ENCODE measurements at places on chromosomes 5 and 9.

DNA sequence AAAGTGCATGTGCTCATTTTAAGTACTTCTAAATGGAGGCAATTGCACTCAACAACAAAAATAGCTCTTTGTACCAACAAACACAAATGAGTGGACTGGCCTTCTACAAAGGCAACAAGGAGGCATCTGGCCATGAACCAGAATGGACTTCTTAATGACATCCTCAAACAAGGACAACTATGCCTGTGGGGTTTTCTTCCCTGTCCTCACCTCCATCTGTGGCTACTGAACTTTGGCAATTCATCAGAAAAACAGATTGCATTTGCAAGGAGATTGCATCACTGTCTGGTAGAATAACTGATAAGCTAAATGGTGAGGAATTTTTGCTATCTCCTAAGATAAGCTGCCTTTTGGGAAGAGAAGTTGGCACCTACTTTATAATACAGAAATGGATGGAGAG, 447.3 kb upstream of the CCNG1 start:
- no peak for DNase-seq

- no peak for DNase-seq
Observed at GRCh38 chr5:116025866-116026265, 6.4 kb upstream of the ARL14EPL start.

- DNase-seq: no peak
Observed at GRCh38 chr9:126108240-126108639, 218.4 kb upstream of the MVB12B start.

- no peak for DNase-seq
Observed at GRCh38 chr9:126671381-126671831, 57.7 kb downstream of the LMX1B start.

GRCh38 chr9:105385381-105385985, 62.4 kb upstream of the FSD1L start:
- DNase-seq: no peak

DNA sequence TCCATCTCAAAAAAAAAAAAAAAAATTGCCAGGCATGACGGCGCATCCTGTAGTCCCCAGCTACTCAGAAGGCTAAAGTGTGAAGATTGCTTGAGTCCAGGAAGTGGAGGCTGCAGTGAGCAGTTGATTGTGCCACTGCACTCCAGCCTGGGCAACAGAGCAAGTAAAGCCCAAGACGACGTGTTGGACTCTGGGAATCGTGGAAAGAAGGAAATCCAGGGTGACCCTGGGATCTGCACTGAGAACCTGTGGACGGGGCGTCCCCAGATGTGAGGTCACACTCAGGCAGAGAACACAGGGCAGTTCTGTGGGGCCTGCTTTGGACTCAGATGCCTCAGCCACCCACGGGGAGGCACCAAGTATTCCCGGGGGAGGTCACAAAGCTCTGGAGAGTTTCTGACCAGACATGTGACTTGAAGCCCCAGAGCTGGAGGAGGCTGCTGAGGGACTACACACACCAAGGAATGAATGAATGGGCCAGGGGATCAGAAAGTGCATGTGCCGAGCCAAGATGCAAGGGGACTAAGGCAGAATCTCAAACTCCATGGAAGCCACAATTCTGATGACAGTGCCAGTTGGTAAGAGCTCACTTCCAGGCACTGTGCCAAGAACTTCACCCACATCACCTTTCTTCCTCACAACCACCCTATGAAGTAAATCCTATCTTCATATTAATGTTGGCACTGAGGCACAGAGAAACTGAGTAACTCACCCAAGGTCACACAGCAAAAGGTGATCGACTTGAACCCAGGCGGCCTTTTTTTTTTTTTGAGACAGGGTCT, 12.9 kb downstream of the DYNC2I2 start:
- DNase-seq: no peak

- no peak for DNase-seq
Observed at GRCh38 chr5:141703133-141703561, 21.1 kb upstream of the ARAP3 start.

DNA sequence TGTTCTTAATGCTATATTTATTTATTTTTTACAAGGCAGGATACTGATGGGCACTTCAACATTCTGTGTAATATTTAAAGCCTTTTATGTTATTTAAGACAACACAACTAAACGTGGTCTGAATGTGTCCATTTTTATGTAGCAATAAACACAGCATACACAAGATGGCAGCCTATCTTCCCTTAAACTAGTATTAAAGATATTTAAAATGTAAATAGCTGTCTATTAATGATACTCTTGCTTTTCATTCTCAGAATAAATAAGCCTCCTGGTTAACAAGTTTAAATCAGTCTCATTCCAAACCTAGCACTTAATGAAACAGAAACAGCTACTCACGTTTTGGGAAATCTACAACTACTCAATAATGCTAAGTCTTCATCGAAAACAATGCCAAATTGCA, 315.7 kb downstream of the MCTP1 start:
- DNase-seq: no peak

GRCh38 chr5:30804739-30805505, 388.6 kb upstream of the CDH6 start:
- no peak for DNase-seq

- DNase-seq: no peak
Observed at GRCh38 chr9:13787234-13787833, 507.8 kb upstream of the MPDZ start.

DNA sequence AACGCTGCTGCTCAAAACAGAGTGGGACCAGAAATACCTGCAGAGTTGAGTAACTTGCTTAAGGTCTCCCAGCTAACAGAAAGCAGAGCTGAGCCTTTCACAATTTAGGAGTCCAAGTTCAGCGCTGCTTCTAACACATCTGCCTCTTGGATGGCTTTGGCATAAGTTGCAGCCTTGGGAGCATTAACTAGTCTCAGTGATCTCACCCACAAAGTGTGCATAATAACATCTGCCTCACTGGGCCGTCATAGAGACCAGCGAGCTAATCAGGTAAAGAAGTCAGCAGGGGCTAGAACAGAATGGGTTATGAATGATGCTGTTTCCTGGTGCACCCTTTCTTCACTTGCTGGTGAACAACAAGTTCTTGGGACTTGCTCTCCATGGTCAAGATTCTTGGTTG, 36.5 kb downstream of the WWC1 start:
- DNase-seq: no peak

- no peak for DNase-seq
Observed at GRCh38 chr9:14313951-14314423, at the start of gene NFIB. TSS of gene NFIB (minus strand) at chr9:14314141. CDS start at chr9:14313511, 630 bp downstream.

DNA sequence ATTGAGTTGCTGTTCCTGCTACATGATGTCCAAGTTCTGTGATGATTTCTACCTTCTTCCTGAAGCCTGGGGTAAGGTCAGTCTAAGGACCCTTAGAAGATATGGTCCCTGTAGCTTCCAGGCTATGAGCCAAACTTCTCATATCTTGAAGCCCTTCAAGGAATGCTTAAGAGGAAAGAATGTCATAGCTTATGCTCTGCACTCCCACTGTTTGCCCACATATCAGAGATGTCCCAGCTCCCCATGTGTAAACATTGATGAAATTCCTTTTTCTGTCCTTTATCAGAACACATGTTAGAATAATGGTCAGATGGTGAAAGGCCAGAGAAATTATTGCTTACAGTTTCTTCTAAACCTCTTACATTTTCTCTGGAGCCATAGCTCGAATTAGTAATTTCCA, 41.4 kb upstream of the RUSC2 start:
- DNase-seq: no peak

DNA sequence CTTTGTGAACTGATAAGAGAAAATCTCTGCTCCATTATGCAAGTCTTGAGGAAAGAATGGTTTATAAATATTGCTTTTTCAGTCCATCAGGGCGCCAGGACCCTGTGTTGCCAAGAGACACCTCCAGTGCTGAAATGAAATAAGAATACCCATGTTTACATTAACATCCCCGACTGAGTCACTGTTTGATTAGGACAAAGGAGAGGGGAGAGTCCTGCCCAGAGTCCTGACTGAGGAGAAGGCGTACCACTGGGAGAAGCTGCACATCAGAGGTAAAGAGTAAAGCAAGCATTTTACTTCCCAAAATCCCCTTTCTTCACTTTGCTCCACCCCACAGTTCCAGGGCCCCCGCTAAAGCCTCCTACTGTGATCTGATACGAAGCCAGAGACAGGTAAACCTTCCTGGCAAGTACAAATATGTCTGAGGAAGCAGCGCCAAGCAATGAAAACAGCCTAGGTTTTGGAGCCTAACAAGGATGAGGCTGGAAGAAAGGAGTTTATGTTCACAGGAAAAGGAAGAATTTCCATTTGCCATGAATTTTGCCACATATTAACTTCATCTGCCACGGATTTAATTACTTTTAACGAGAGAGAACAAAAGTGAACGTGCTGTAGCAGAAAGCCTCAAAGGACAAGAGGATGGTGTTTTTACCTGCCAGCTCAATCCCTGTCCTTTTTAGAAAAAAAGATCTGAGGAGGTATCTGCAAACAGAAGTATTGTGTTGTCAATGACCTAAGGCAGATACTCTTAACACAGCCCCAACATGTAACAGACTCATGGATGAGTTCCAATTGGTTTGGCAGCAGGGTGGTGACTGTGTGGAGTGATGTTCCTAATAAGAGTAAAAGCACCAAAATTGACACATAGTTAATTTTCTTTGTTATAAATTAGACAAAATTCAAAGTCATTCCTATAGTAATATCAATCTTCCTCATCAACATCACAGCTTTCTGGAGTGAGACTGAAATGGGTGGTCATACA, 209.4 kb upstream of the TLE4 start:
- no peak for DNase-seq

- DNase-seq: no peak
Observed at GRCh38 chr9:98673681-98674080, 35.1 kb downstream of the GABBR2 start.

DNA sequence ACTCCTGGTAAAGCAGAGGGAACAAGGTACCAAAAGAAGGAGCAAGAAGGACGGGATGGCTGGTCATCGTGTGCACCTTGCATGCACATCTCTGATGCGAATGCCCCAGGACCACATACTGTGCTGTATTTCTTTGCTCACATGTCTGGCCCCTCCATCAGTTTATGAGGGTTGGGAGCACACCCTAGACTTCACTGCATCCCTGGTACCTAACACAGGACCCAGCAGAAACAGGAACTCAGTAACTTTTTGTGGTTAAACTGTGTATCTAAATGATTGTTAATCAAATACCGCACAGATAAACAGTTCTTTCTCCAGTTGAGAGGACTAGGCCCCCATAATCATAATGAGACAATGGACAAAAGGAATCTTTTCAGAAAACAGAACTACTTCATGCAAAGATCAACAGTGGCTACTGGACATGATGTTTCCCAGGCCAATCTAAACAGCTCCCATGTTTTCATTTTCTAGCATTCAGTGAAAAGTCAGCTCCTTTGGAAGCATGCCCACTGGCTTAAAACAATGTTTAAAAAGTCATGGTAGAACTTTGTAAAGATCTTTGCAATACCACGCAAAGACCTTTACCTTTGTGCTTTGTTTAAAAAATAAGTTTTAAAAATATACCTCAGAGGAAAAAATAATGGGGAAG, 55.5 kb upstream of the IFNK start:
- DNase-seq: no peak

- DNase-seq: no peak
Observed at GRCh38 chr5:151931260-151931659, 6.6 kb upstream of the GLRA1 start.

GRCh38 chr5:14166437-14166836, 23.3 kb downstream of the TRIO start:
- DNase-seq: no peak

DNA sequence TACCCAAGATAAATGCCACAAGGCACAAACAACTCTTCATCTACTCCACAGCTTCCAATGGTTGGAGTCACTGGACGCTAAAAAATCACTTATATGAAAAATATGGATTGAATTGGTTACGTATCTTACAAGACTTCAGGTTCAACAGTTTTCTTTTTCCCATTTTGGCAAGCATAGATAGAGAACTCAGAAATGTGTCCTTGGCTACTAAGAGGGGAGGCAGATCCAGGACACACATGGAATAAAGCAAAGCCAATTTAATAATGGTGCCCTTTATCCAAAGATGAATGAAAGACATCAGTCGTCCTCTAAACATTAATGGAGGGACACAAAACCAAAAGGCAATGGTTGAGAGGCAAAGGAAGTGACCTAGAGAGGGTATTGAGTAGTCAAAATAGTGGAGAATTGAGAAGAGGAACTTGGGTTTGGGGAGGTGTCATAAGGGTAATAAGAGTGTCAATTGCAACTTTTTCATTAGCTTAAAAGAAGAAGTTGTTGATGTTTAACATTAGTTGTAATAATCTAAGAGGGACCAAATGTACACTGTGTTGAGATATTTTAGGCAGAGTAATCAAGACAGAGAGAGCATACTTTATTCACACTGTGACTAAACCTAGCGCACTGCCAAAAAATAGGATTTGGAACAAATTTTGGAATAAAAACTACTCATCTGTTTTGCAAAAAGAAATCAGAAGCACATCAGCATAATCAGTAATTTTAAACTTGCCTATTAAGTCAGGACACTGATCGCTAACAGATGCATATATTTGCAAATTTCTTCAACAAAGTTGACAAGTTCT, 308.2 kb downstream of the ARL15 start:
- no peak for DNase-seq

DNA sequence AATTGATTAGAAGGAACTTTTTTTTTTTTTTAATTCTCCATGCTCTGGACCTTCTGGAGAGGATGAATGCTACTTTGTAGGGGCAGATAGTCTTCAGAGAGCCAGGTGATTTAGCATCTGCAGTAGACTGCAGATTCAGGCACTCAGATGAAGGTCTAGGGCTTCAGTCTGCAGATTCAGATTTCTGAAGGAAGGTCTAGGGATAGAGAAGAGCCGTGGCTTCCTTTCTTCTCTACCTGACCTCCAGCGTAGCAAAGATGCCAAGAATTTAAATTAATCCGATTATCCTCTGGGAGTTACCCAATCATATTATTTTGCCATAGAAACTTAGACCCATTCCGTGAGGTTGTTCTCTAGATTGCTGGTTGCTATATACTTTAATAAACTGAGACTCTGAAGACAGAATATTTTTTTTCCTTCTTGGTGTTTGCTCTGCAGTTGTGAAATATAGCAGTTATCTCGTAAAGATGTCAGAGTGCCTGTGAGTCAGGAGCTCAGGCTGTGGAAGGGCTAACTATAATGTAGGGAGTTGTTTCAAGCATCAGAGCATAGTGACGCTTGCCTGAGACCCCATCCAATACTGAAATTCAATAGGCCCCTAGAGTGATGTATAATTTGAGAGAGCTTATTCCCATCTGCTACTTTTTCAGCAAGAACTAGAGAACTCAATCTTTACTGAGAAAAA, 132.7 kb upstream of the SLC12A2 start:
- no peak for DNase-seq

DNA sequence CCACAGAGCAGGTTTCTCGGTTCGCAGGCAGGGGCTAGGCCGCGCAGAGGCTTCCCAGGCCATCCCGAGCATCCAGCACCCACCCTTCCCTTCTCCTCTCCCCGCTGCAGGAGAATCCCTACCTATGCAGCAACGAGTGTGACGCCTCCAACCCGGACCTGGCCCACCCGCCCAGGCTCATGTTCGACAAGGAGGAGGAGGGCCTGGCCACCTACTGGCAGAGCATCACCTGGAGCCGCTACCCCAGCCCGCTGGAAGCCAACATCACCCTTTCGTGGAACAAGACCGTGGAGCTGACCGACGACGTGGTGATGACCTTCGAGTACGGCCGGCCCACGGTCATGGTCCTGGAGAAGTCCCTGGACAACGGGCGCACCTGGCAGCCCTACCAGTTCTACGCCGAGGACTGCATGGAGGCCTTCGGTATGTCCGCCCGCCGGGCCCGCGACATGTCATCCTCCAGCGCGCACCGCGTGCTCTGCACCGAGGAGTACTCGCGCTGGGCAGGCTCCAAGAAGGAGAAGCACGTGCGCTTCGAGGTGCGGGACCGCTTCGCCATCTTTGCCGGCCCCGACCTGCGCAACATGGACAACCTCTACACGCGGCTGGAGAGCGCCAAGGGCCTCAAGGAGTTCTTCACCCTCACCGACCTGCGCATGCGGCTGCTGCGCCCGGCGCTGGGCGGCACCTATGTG, 36.1 kb downstream of the NTNG2 start:
- no peak for DNase-seq
